ENCODE measurements at places on chromosomes 2 and 18.

DNA sequence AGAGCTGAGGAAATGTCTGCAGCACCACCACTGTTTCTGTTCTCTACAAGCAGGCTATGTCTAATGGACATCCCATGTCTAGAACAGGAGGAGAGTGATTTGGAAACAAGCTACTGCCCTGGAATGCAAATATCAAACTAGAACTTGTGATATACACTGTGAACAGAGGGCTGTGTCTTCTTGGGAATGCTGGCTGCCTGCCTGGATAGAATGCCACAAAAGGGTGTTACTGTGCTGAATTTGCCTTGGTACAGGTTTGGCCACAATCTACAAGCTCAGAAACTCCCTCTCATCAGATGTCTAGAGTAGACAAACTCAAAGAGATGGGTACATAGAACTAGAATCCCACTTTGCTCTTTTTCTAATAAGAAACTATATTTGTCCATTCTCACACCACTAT, 170.5 kb downstream of the NYAP2 start:
- no peak for DNase-seq

DNA sequence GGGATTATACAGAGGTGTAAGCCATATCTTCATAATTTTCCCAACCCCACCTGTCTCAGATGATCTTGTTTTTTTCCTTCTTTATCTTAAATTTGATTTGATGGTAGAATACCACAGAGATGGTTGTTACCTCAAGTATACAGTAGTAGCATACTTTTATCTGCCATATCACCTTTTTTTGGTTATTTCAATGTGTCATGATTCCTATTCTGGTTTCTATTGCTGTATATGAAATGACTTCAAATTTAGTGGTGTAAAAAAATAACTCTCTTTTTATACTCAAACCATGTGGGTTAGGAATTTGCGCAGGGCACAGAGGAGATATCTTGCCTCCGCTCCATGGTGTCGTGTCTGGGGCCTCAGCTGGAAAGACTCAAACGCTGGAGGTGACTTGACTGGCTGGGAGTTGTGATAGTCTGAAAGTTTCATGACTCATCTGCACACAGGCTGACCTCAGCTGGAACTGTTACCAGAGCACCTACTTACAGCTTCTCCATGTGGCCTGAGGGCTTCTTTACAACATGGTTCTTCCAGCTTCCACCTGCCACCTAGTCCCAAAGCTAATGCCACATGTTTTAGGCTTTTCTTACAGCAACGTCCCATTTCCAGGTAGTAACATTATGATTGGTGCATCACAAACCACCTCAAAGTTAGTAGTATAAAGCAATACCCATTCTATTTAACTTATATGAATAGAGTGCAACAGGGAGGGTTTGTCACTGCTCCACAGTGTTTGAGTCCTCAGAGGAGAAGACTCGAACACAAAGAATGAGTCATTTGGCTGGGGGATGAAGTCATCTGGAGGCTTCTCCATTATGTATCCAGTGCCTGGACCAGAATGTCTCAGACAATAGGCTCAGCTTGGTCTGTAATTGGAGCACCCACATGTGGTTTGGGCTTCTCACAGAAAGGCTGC, 82.3 kb upstream of the XPO1 start:
- no peak for DNase-seq

- no peak for DNase-seq
Measured at GRCh38 chr18:9117980-9118841, 15.7 kb downstream of the NDUFV2 start.

GRCh38 chr2:163733301-163733938, 2.4 kb downstream of the FIGN start:
- DNase-seq: no peak

- DNase-seq: no peak
Measured at GRCh38 chr18:45110577-45111501, 430.2 kb downstream of the SETBP1 start.

GRCh38 chr2:44112096-44112495, 56.6 kb upstream of the PPM1B start:
- DNase-seq: no peak

DNA sequence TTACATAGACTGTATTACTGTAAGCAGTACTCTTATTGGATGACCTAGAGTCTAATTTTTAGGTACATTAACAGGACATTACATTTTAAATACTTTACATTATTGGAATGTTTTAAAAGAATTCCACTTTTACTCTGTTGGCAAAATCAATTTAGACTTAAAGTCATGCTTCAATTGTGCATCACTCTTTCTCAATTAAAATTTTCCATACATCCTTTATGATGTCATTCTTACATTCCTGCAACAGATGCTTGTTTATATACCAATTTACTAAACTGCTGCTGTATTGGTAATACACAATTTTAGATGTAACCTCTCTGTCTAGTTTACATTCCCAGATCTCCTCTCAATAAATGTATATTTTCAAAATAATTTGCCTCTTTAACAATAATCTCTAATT, 440.1 kb downstream of the ZEB2 start:
- no peak for DNase-seq

GRCh38 chr2:9378433-9379390, 44.6 kb downstream of the ITGB1BP1 start:
- DNase-seq: no peak

DNA sequence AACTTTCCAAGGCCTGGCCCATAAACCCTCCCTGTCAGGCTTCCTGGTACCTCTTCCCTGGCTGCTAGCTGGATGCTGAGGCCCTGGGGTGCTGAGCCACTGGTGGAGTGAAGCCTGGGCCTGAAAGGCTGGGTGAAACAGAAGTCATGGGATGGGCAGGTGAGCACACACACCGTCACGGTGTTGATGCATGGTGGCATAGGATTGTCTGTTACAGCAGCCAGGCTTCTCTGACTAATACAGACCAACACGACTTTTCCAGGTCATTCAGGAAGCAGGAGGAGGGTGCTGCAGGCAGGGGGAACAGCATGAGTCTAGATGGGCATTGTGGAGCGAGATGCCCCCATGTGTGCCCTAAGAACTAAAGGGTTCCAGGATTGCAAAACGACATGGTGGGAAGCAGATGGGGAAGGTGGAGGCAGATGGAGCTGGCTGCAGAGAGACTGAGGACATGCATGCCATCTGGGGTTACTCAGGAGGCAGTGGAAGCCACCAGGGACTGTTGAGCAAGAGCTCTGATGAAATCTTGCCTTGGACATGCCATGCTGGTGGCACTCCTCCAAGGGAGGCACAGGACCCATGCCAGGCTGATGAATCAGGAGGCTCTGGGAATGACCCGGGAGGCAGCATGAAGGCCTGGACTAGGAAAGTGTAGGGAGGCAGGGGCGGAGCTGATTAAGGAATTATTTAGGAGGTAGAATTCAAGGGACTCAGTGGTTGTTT, 480.9 kb downstream of the TSN start:
- DNase-seq: no peak

- no peak for DNase-seq
Measured at GRCh38 chr18:61750840-61751668, 141.8 kb downstream of the RNF152 start.

DNA sequence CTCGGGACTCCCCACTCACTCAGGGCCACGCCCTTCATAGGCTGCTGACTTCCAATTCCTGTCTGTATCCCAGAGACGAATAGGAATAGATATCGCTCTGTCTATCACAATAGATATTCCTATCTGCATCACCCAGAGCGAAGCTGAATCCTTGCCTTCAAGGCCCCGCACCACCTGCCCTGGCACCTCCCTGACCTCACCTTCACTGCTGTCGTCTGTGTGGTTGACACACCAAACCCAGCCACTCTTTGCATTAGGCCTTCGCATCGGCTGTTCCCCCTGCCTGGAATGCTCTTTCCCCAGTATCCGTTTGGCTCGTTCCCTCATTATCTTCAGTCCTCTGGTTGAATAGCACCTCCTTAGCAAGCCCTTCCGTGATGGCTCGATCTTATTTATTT, 43.5 kb downstream of the ATOH8 start:
- no peak for DNase-seq

DNA sequence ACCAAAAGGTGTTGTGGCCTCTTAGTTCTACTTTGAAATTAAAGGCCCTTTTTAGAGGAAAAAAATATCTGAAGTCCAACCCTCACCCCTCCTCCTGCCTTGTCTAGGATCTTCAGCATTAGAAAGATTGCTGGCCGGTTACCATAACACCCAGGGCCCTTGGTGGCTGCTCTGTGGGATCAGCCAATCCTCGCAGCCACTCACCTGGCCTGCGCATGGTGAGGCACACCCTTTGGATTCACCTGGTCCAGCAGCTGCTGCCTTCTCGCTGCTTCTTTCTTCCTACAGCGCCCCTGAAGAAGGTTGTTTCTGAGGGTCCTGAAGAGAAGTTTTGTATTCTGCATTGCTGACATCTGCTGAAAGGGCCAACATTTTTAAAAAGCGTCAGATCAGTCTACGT, 25.2 kb downstream of the DYTN start:
- no peak for DNase-seq

GRCh38 chr18:58314284-58314683, 270.3 kb downstream of the NEDD4L start:
- no peak for DNase-seq

- no peak for DNase-seq
Measured at GRCh38 chr2:85753525-85754312, at the start of gene ATOH8. TSS of gene ATOH8 (plus strand) at chr2:85753991. CDS start at chr2:85754190, 199 bp downstream.

DNA sequence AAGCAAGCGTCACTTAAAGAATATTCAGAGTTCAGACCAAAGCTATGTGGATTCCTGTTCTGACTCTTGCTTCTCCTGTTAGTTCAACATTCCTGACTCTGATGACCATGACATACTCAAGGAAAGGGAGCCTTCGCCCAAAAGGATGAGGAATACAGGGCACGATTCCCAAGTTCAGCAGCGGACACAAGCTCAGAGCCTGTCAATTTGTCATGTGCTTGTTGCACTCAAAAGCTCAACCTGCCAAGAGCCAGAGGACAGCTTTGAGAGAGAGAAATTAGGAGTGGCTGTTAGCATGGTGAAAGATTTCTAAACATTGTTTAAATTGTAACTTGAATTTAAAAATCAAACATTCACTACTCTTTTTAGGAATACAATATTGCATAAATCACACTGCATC, 33.3 kb downstream of the APLF start:
- no peak for DNase-seq

DNA sequence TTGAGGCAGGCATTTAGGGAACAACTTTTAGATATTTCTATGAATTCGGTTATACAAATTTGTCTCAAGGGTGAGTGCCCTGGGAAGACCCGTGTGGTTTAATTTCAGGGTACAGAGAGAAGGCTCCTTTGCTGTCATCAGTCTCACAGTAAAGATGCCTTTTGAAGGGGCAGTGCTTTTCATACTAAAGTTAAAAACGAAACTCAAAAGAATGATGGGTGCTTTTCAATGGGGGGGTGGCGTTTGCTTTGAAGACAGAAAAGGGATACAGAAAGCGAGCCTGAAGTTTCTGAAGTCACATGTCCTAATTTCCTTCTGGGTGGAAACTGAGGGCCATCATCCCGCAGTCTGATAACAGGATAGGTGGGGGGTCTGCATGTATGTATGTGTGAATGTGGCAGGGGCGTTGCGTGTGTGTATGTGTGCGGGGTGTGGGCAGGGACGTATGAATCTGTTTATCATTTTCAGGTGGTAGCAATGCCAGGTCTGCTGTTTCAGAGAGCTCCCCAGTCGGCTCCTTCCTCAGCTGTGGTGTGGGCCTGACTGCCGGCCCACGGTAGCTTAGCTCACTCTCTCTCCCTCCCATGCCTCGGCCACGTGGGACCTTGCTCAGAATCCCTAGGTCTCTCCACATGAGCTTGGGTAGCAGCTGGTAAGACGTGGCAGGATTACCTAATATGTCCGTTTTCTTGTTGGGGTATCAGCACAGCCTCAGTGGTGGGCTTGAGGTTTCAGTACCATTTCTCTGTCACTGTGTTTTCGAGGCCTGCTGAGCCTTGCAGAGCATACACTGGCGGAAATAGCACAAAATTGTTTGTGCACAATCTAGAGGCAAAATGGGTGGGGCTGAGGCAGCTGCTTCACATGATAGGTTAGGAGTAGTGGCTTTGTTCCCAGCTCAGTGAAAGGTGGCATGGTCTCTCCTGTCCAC, 32.7 kb downstream of the ARHGAP25 start:
- DNase-seq: no peak

DNA sequence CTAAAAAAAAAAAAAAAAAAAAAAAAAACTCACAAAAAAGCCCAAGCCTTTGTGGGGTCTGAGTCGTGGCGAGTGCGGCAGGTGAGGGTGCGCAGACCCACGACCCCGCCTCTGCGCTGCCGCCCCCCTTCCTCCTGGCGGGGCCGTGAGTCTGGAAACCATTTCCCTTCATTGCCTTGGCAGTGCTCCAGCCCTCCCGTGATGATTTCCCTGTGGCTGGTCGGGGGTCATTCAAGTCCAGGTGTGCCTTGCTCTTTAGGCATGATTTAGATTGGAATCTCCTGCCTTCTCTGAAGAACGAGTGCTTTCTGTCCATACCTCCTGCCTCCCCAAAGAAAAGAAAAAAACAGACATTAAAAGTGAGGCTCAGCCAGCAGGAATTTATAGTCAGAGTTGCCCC, 161.8 kb downstream of the FAM210A start:
- DNase-seq: no peak

GRCh38 chr2:2636813-2637212, 305.7 kb upstream of the MYT1L start:
- DNase-seq: no peak

- DNase-seq: no peak
Measured at GRCh38 chr2:30336978-30337841, 105.9 kb downstream of the LBH start.
